ENCODE measurements at places on chromosomes 2 and 18. TPM values are rescaled to one million over a fixed set of nuclear protein-coding genes. Genes with fewer than 3 reads are reported as not detected.

- no peak for DNase-seq
Measured at GRCh38 chr2:46010925-46011490, 286.2 kb upstream of the EPAS1 start.

Gene TACR1
- total RNA-seq, result 2.1 TPM

- DNase-seq, result no peak
Measured at GRCh38 chr2:106168657-106169056, 25.4 kb downstream of the UXS1 start.

DNA sequence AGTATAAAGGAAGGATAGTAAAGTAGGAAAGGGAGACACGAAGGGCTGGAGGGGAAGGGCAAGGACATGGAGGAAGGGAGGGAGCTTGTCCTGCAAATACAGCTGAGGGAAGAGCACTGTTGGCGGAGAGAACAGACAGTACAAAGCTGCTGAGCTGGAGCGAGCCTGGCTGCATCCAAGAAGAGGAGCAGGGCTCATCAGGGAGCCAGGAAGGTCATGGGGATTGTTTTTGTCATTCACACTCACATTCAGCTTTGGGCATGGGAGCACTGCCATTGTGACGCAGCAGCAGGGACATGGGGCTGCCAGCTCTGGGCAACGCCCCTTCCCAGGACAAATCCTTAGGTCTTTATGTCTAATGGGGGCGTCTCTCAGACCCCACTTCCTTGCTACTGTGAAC, 125.1 kb downstream of the COPS8 start:
- DNase-seq, result no peak

Gene PARD3B
- total RNA-seq, result 48.1 TPM

Gene PPP4R3B
- 55.4 TPM for total RNA-seq

Gene ZDBF2
- total RNA-seq, result 16.1 TPM
